ENCODE measurements at places on chromosomes 11 and 22.
A peak's percentile ranks its signal among the peaks of the same experiment; 100 is the strongest.

DNA sequence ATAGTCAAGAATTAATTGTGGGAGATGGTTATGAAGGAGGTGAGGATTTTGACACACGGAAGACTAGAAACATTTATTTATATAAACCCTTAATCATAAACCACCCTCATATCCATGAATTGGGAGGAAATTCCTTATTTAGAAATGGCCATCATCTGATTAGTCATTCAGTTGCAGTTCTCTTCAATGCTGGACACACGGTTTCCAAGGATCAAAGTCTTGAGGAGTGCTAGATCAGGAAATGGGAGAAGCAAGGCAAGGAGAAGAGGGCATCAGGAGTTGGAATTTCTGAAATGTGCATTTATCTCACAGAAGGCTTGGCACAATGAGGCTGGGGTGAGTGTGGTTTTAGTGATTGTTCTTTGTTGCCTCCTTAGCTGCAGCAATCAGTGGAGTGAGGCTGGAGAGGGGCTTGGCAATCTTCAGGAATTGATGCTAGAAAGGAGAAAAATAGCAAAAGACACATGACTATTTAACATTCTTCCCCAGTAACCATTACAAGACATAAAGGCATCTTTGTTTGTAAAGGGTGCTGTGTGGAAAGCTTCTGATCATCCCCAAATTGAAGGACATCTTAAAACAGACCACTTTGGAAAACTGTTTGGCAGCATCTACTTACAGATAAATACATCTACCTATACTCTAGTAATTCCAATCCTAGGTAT is 21.6 kb upstream of the GDPD4 start:
- no peak for DNase-seq

DNA sequence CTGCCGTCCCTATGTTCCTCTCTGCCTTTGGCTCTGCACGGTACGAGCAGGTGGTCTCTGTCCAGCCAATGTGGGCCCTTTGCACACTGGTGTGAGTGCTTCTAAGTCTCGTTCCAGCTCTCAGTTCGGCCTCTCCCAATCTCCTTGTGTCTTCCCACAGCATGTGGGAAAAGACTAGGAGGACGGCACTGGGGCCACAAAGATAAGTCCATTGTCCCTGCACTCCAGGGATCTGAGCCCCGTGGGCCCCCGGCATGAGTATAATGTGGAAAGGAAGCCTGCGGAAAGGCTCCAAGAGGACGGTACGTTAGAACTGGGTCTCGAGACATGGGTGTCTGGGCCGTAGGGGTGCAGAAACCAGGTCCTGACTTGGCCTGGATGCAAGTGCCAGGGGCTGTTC is 16.4 kb downstream of the MYEOV start:
- no peak for DNase-seq

DNA sequence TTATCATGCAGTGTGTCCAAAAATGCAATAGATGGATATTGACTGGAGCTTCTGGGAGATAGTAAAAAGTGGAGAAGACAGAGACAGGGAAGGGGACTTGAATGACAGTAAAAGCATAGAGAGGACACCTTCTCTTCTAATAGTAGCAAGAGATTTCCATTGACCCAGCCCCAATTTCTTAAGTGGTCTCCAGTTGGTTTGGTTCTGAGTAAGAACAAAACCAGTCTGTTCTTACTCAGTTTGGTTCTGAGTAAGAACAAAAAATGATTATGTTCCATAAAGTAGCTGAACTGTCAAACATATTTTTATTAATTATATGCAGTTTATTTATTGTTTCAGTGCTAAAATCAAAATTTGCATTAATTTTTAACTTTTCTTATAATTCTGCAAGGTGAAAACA is 316.8 kb upstream of the MPPED2 start:
- DNase-seq = no peak

GRCh38 chr22:27723158-27723557 is 78.4 kb downstream of the MN1 start:
- DNase-seq = no peak

DNA sequence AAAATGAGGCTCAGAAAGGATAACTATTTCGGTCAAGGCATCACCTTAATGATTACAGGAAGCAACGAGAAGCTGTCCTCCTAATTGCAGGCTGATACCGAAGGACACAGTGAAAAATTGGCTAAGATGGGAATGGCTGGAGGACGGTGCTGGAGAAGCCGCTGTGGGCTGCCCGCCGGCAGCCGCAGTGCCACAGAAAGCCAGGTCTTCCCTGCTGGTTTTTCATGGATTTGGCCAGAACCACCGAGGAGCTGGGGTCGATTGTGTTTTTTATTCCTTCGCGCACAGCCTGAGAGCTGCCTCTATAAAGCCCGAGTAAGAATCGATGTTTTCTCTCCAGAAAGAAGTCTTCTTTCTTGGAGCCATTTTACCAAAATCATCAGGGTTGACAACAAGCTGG is 1484.2 kb downstream of the BRD1 start:
- no peak for DNase-seq

- DNase-seq = no peak
Measured at GRCh38 chr22:22605074-22605404, 39.4 kb upstream of the GGTLC2 start.

GRCh38 chr22:38172832-38173640 is 8.6 kb downstream of the PLA2G6 start:
- DNase-seq = peak; percentile 23

GRCh38 chr11:42085736-42086135 is 626.3 kb upstream of the LRRC4C start:
- no peak for DNase-seq

DNA sequence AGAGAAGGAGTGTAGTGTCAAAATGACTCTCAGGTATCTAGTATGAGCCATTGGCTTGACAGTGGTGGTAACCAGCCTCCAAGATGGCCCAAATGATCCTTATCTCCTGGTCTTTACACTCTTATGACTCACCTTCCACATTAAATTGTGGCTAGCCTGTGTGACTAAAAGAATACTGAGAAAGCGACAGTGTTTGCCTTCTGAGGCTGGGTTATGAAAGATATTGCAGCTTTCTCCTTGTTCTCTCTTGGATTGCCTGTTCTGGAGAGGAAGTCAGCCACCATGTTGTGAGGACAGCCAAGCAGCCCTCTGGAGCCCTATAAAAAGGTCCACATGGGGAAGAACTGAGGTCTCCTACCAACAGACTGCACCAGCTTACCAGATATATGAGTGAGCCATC is 15.8 kb downstream of the C11orf71 start:
- no peak for DNase-seq

DNA sequence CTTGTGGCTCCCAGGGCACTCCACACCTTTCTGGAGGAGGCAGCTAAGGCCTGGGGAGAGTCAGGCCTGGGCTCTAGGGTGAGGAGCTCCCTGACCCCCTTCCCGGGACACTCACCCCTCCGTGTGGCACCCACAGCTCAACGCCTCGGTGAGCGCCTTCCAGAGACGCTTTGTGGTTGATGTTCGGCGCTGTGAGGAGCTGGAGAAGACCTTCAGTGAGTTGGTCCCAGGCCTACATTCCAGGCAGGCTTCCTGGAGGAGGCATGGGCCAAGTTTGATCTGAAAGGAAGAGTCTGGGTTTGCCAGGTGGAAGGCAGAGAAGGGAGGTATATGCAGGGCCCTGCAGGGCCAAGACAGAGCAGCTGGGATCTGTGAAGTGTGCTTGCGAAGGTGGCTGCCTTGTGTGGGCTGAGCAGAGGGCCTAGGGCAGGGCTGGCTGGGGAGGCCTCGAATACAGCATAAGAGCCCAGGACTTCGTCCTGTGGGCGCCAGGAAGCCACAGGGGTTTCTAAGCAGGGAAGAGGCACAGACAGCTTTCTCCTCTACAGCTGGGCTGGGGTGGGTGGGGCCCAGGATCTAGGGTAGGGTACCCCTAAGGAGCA is 2.9 kb downstream of the TCIRG1 start:
- no peak for DNase-seq

DNA sequence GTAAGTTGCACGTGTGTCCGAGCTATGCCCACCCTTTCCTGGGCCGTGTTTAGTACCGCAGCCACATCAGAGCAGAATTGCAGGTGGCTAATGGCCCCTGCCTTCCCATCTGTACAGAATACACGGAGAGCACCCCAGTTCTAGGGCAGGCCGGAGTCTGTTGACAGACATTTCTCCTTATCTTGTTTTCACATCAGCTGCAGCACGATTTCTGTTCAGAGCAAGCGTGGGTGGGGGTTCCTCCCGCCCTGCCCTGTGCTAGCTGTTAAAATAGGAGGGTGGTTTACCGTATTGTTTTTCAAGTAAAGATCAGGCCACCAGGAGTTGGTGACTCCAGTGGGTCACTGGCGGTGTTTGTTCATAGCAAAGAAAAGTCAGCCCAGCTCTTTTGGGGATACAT is 41.1 kb downstream of the UBASH3B start:
- DNase-seq = no peak

DNA sequence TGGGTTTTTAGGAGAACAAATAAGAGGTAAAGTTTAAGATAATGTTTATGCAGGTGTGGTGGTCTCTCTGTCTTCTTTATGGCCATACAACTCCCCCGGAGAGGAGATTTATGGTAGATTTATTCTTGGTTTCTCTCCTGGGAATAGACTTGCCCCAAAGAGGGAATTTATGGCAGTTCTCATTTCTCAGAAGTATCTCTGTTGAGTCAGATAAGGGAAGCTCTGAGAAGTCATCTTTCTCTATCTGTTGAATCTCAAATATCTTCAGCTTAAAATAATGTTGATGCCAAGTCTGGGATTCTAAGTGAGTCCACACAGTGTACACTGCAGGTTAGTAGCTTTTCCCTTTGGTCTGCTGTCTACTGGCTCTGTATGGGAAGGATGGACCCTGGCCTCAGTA is 276.4 kb upstream of the PLET1 start:
- DNase-seq = no peak

DNA sequence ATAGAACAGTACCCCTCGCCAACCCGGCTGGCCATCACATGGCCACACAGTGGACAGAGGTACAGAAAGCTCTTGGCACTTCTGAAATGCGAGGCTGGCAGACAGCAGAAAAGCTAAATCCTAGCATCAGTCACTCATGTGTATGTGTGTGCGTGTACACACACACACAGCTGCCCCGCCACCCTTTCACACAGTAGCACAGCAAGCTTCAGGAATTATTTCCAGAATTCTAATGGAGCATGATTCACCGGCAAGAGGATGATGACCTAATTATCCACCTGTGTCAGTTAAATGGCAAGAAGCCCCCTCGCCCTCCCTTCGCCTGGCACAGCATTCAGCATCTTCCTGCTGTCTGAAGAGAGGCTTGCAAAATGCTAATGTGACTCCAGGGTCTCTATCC is 336.0 kb downstream of the SHANK2 start:
- no peak for DNase-seq

DNA sequence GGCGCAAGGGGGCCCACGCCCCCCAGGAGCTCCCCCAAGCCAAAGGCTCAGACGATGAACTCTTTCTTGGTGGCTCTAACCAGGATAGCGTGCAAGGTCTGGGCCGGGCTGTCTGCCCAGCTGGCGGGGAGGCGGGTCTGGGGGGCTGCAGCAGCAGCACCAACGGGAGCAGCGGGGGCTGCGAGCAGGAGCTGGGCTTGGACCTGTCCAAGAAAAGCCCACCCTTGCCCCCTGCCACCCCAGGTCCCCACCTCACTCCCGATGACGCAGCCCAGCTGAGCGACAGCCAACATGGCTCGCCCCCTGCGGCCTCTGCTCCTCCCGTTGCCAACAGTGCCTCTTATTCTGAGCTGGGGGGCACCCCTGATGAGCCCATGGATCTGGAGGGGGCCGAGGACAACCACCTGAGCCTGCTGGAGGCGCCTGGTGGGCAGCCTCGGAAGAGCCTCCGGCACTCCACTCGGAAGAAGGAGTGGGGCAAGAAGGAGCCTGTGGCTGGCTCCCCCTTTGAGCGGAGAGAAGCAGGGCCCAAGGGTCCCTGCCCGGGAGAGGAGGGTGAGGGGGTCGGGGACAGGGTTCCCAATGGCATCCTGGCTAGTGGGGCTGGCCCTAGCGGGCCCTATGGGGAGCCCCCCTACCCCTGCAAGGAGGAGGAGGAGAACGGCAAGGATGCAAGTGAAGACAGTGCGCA is 21.6 kb upstream of the TMEM191C start:
- no peak for DNase-seq

GRCh38 chr11:40139066-40139465 is 1320.4 kb downstream of the LRRC4C start:
- DNase-seq = no peak

DNA sequence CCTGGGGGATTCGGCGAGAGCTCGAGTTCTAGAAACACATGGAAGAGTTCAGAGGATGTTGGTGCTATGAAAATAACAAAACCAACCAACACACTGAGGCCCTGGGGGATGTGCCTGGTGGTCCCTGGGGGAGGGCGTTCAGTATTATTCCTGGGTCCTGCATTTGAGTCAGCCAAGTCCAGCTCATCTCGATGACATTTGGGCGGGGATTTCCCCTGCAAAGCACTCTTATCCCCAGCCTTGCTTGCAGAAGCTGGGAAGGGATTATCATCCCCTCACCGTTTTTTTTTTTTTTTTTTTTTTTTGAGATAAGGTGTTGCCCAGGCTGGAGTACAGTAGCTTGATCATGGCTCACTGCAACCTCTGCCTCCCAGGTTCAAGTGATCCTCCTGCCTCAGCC is 2.1 kb upstream of the SMIM38 start:
- DNase-seq = no peak

GRCh38 chr11:118892514-118892913 is 8.8 kb downstream of the CXCR5 start:
- no peak for DNase-seq

DNA sequence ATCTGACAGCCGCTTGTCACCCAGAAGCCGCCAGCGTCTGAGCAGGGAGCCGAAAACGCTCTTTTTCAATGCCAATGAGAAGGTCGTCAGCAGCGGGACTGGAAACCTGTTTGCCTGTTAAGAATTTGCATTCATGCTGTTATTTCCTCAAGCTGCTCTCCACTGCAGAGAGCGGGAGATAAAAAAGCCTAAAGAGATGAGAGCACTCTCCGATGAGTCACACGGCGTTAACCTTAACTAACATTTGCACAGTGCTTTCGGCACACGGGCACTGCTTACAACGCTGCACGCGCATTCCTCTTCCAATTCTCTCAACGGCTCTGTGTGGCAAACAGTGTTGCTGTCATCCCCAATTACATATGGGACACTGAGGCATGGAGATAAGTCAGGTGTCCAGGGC is 40.0 kb upstream of the RTL6 start:
- DNase-seq = peak; percentile 63

DNA sequence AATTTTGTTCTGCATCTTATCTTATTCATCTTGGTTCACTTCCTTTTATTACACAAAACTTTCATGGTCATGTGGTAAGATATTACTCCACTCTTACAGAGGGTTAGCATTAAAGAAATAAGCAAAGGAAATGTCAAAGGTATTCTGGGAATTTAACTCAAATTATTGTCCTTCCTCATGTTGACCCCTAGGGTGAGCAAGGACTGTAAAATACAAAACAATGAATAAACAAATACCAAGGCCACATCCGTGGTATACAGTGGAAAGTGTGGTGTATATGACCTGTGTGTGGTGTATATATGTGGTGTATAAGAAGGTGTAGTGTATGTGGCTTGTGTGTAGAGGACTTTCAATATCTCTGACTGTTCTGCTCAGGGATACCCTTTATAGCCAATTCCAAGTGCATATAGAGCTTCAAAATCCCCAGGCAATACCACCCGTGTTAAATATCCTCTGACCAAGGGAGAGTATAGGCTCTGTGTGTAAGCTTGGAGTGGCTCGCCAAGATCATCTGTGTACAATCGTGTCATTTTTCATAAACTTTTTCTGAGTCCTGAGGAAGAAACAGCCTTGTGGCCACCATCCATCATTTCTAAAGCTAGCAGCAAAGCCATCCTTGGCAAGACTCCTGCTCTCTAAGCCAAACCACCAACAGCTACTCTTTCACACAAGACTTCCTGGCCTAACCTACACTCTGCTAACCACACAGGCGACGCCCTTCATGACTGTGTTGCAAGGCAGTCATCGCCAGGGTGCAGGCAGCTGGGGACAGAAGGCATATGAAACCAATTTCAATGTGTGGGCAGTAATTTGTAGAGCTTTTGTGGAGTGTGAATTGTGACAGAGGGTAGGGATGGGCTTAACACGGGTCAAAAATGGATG is 548.0 kb downstream of the ETS1 start:
- DNase-seq = peak; percentile 93

Data from AG20443 (cell line).